ENCODE measurements at places on chromosomes 16 and 17.

DNA sequence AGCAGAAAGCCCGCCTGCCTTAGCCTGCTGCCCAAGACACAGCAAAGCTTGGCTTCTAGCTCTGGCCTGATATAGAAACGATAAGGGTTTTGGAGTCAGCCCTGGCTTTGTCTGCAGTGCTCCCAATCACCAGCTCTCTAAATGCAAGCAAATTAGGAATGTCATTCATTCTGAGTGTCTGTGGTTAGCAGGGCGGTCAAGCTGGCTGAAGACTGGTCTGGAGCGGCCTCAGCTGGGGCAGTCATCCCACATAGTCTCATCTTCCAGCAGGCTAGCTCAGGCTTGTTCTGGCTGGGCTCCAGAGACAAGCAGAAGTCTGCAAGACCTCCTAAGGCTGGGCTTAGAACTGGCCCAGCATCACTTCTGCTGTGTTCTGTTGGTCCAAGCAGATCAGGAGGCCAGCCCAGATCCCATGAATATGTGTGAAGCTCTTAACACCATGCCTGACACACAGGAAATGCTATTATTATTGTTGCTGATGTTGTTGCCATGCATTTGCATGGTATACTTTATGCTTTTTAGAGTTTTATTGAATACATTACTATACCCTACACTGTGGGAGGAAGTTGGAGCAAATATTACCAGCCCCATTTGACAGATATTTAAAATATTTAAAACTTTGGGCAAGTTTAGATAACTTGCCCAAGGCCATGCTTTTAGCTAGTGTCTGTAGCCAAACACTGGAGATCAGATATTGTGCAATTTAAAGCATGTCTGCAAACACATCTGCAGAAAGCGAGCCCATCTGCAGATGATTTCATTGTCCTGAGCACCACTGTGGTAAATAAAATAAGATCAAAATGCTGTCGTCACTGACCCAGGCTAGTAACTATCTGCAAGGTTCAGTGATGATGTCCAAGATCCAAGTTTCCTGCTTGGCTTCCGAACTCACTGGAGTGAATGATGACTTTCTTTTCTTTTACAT lies 24.8 kb downstream of the TMC7 start:
- DNase-seq, result no peak

DNA sequence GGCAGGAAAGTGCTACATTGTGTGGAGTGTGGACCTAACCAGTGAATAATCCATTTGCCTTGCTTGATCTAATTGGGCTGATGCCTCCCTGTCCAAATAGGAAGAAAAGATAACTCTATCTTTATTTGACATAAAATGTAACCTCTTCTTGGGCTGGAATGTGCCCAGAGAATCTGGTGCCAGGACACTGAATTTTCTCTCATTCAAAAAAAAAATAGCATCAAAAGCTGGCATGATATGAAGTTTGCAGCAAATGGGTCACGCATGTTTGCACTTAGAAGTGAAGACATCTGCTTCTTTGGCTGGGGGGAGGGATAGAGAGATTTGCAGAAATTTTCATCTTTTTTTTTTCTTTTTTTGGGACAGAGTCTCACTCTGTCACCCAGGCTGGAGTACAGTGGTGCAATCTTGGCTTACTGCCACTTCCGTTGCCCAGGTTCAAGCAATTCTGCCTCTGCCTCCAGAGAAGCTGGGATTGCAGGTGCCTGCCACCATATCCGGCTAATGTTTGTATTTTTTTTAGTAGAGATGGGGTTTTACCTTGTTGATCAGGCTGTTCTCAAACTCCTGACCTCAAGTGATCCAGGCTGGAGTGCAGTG lies 478.2 kb upstream of the EEF2KMT start:
- no peak for DNase-seq

- DNase-seq, result no peak
Observed at GRCh38 chr17:27543464-27543856, 87.2 kb downstream of the KSR1 start.

DNA sequence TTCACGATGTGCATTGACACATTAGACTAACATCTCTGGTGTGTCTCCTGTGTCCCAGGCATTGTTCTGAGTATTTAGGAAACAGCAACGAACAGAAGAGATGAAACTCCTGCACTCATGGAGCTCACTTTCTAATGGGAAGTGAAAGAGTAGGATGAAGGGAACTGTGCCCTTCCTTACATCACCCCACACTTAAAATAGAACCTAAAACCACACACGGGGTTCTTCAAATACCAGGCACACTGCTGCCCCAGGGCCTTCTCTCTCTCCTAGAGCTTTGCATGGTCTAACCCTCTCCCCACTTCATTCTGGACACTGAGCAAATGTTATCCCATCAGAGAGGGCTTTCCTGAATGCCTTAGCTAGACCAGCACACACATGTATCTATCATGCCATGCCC lies 33.7 kb downstream of the TRIM25 start:
- no peak for DNase-seq

DNA sequence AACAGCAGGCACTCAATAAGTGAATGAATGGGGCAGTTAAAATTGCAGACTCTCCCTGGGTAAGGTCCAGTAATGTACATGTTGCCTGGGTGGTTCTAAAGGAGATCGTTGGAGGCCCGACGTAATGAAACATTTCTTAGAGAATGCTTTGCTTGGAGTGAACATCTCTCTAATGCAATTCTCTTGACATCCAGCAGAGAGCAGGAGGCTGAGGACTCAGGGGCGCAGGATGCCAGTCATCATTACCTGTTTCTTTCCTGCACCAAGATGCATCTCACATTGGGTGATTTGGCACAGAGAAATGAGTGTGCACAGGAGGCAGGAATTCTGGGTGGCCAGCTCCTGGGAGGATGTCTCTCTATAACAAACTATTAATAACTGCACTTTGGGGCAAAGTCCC lies 130.3 kb upstream of the RBBP6 start:
- peak; percentile 36 for DNase-seq

- DNase-seq, result no peak
Observed at GRCh38 chr17:42660692-42661345, 1.7 kb downstream of the TUBG2 start.

DNA sequence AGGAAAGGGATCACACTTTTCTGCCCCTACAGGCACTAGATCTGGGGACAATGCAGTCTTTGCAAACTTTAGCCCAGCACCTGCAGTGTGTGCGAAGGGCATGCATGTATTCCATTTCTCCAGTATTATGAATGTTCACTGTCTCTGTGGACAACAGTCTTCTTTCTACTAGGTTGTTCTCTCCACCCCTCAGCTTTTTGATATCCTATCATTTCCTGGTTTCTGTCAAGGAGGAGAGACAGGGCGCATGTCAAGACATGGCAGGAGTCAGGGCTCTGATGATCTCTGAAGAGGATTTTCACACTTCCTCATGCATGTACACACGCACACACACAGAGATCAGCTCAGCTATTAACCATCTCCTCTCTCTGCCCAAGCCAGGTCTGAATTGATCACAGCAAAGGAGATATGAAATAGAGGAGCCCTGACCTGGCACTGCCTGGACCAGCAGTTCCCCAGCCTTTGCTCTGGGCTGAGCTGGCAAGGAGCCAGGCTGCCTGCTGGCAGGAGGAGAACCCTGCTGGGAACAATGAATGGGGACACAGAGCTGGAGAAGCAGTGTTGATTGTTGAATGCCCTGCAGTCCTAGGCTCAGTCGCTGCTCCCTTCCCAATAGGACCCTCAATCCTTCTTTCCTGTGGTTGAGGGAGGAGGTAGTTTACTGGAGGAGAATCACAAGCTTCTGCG lies 2.6 kb downstream of the GPR179 start:
- peak; percentile 28 for DNase-seq

- DNase-seq, result no peak
Observed at GRCh38 chr17:4859816-4860625, 26.9 kb downstream of the MINK1 start.

DNA sequence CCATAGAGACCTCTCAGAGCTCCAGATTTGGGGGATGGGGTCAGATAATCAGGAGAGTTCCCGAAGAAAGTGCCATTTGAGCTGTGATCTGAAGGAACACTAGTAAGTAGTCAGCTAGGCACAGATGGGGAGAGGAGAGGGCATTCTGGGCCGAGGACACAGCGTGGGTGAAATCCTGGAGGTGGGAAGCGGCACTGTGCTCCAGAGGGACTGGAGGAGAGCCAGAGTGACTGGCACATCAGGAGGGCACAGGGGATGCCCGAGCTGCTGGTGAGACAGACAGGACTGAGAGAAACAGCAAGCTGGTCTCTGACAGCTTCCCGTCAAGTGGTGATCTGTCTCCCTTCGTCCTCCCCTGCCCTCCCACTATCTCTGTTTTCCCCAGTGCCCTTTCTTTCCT lies 40.6 kb downstream of the KNOP1 start:
- DNase-seq, result no peak

DNA sequence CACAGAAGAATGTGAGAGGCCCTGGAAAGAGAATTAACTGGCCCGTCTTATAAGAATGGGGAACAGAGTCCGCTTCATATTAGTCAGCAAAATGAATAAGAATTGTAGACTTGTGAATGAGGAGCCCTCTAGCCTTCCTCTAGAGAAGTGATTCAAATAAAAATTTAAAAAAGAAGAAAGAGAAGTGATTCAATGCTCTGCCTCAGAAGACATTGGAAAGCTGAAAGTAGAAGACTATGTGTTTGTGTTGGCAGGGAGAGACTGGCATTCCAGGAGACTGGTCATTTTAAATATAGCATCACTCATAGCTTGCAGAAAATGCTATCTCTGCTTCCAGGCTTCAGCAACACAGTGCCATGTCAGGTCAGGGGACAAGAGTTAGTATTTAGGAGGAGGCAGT lies 190.6 kb upstream of the HS3ST3A1 start:
- DNase-seq, result no peak

Data from HEK293T (cell line).